Omental fat pad (tissue), 4 donors: ENCODE measurements at places on chromosomes 7 and 10. TPM values are rescaled to one million over a fixed set of nuclear protein-coding genes. Genes with fewer than 3 reads are reported as not detected.

ZNF467 gene
- 7.4 TPM for total RNA-seq

CFAP69 gene
- total RNA-seq, result 12.5 TPM

NCF1 gene
- 3.2 TPM for total RNA-seq

HIP1 gene
- 26.1 TPM for total RNA-seq

FAM25A gene
- total RNA-seq, result not detected

COBL gene
- 1.1 TPM for total RNA-seq

R3HCC1L gene
- 8.5 TPM for total RNA-seq

AKAP9 gene
- total RNA-seq, result 60.1 TPM

PRPS1L1 gene
- total RNA-seq, result not detected

SPOCK2 gene
- 24.6 TPM for total RNA-seq

AMZ1 gene
- total RNA-seq, result 1.1 TPM

LRRD1 gene
- total RNA-seq, result 0.28 TPM

PARD3 gene
- 54.6 TPM for total RNA-seq

UTF1 gene
- not detected for total RNA-seq

HSPA14 gene
- 12.0 TPM for total RNA-seq

POM121 gene
- 20.4 TPM for total RNA-seq

SEMA4G gene
- 0.72 TPM for total RNA-seq

KAZALD1 gene
- 1.7 TPM for total RNA-seq

CH25H gene
- 25.5 TPM for total RNA-seq

CNPY1 gene
- not detected for total RNA-seq

CLRN3 gene
- not detected for total RNA-seq

MTERF1 gene
- 8.3 TPM for total RNA-seq

CC2D2B gene
- total RNA-seq, result 2.7 TPM

ANKRD61 gene
- total RNA-seq, result not detected

AGAP9 gene
- 10.9 TPM for total RNA-seq

MRPS17 gene
- total RNA-seq, result 10.9 TPM

ITPRID1 gene
- total RNA-seq, result not detected

LRRC18 gene
- not detected for total RNA-seq

AGR3 gene
- total RNA-seq, result not detected

PDZD7 gene
- total RNA-seq, result 3.3 TPM

CFAP43 gene
- 0.84 TPM for total RNA-seq

HTR7 gene
- 2.0 TPM for total RNA-seq

CHST3 gene
- 54.2 TPM for total RNA-seq

SLC26A5 gene
- total RNA-seq, result 0.47 TPM

CPSF4 gene
- total RNA-seq, result 49.0 TPM

AOAH gene
- total RNA-seq, result 27.9 TPM

NXPH1 gene
- total RNA-seq, result not detected

TMEM184A gene
- 0.19 TPM for total RNA-seq

LBX1 gene
- total RNA-seq, result not detected

MTPN gene
- total RNA-seq, result 79.7 TPM

GIMAP4 gene
- 41.7 TPM for total RNA-seq

DEPP1 gene
- total RNA-seq, result 215 TPM

ADAMTS14 gene
- total RNA-seq, result 0.47 TPM

CLIP2 gene
- 9.6 TPM for total RNA-seq

STEAP4 gene
- total RNA-seq, result 47.9 TPM

CYTH3 gene
- 87.0 TPM for total RNA-seq

XPNPEP1 gene
- total RNA-seq, result 101 TPM

ADK gene
- total RNA-seq, result 22.3 TPM

PLPP4 gene
- 0.72 TPM for total RNA-seq
